ENCODE measurements at places on chromosomes 2 and 18. TPM values are rescaled to one million over a fixed set of nuclear protein-coding genes. Genes with fewer than 3 reads are reported as not detected.
A peak's percentile ranks its signal among the peaks of the same experiment; 100 is the strongest.

DNA sequence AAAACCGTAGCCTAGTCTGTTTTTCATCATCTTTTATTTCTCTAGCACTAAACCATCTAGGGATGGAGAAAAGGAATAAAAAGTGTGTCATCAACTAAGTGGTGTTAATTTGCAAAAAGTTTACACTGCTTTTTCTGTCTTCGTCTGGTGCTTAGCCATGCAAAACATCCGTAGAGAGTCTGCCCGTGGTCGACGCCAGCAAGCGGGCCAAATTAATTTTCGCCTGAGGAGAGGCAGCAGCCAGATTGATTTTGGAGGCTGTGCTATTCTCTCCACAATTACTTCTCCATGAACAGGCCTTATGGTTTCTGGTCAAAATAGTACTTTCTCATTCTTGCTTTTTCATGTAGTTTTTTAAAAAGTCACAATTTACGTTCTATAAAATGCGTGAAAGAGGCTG lies 46.3 kb downstream of the TNFRSF11A start:
- DNase-seq: no peak
- H3K4me3 ChIP-seq: no peak overlapping the region
- H3K4me1 ChIP-seq: no peaks in the 10 kb centered on the region
- H3K36me3 ChIP-seq: no peaks in the 10 kb centered on the region

DNA sequence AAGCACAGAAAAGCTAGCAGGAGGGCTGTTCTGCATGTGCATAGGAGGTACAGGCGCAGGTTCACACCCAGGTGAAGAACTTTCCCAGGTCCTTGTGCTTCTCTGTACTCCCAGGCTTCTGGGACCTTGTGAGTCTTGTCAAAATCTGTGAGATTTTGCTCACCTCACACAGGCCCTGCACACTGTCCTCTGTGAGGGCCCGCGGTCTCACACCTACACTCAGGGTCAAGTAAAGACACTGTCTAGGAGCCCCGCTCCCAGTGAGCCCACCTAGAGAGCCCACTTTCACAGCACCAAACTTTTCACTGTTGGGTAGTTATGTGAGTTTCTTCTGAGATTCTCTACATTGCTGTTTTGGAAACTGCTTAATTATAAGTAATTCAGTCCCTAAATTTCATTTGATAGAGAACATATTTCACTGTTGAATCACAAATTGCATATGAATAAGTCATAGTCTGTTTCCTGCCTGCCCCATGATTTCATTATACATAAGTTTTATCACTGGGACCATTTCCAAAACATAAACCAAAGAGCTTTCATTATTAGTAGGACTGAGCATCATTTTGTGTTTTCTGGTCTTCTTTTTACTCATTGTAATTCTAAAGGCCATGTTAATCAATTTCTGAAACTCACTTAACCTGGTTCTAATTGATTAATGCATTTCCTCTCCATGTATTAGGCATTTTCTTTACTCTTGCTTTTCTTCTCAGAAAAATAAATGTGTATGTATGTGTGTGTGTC lies 234.2 kb upstream of the SPOPL start:
- peaks cover 2% of the 10 kb centered on the region for H3K4me1 ChIP-seq
- H3K4me3 ChIP-seq: no peak overlapping the region
- no peaks in the 10 kb centered on the region for H3K36me3 ChIP-seq
- no peak overlapping the region for H3K27ac ChIP-seq

- H3K36me3 ChIP-seq: peaks cover 10% of the 10 kb centered on the region
- H3K4me3 ChIP-seq: no peak overlapping the region
- H3K27me3 ChIP-seq: no peaks in the 10 kb centered on the region
- DNase-seq: no peak
- peaks cover 27% of the 10 kb centered on the region for H3K4me1 ChIP-seq
Observed at GRCh38 chr18:8623549-8624106, 14.4 kb downstream of the RAB12 start.

EVA1A gene
- 0.68 TPM for polyA plus RNA-seq

RASGRP3 gene
- polyA plus RNA-seq: 0.68 TPM

DNA sequence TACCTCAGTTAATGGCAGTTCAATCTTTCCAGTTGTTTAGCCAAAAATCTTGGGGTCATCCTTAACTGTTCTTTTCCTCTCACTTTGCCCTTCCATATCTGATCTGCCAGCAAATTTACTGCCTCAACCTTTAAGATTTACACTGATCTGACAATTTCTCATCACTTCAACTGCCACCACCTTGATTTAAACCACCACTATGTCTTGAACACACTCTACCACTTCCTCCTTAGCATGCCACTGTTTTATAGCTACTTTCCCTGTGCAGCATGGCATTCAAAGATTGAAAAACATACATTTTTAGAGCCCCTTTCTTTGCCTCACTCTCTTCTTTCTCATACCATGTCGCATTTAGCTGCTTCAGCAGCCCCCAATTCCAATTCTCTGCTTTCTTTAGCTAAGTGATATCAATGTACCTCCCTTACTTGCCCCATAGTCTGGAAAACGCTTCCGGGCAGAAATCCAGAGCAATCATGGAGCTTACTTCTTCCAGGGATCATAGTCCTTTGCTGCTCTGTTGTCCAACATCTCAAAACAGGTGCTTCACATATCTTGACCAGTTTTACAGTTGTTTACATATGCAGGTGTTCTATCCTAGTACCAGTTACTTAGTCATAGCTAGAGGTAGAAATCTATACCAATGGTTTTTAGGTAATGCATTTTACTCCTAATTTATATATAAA lies 10.9 kb downstream of the PGAP1 start:
- no peak for DNase-seq
- peaks cover 9% of the 10 kb centered on the region for H3K36me3 ChIP-seq
- peak overlapping the region; percentile 31 for H3K4me3 ChIP-seq
- peaks cover 32% of the 10 kb centered on the region for H3K4me1 ChIP-seq

GRCh38 chr2:23385351-23385747 lies 370 bp downstream of the KLHL29 start:
- peaks cover 36% of the 10 kb centered on the region for H3K4me1 ChIP-seq
- H3K4me3 ChIP-seq: peak overlapping the region; percentile 76
- peaks cover 6% of the 10 kb centered on the region for H3K36me3 ChIP-seq
- no peak overlapping the region for H3K27ac ChIP-seq
- DNase-seq: no peak
- peaks cover 46% of the 10 kb centered on the region for H3K27me3 ChIP-seq

CGREF1 gene
- 0.40 TPM for polyA plus RNA-seq

ASNSD1 gene
- polyA plus RNA-seq: 49.4 TPM

DNA sequence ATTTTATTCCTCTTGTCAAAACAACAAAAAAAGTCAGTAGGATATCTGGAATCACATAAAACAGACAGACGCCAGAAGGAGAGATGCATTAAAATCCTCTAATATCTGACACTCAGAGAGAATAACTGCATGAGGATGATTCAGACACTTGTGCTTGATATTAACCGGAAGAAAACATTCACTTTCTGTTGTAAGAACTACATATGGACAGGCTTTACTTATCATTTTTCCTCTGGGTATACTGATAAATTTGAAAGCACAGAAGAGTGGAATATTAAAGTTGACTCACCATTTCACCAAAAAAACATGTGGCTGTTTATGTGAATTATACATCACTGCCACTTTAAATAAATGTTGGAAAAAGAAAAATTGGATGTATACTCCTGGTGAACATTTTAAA lies 589.1 kb upstream of the CDH2 start:
- H3K4me3 ChIP-seq: no peak overlapping the region
- H3K4me1 ChIP-seq: no peaks in the 10 kb centered on the region
- H3K27me3 ChIP-seq: no peaks in the 10 kb centered on the region
- no peak for DNase-seq

ANKRD30BL gene
- not detected for polyA plus RNA-seq

SPEG gene
- polyA plus RNA-seq: 3.0 TPM

CDH7 gene
- polyA plus RNA-seq: not detected

MDH1B gene
- polyA plus RNA-seq: 0.52 TPM

- H3K36me3 ChIP-seq: peaks cover 5% of the 10 kb centered on the region
- peaks cover 41% of the 10 kb centered on the region for H3K27me3 ChIP-seq
- H3K4me1 ChIP-seq: peaks cover 62% of the 10 kb centered on the region
Observed at GRCh38 chr2:63056107-63057050, 5.7 kb downstream of the OTX1 start.

GRCh38 chr18:44541781-44542180 lies 138.9 kb upstream of the SETBP1 start:
- H3K27ac ChIP-seq: no peak overlapping the region
- DNase-seq: no peak
- no peak overlapping the region for H3K4me3 ChIP-seq
- H3K36me3 ChIP-seq: no peaks in the 10 kb centered on the region
- no peaks in the 10 kb centered on the region for H3K4me1 ChIP-seq

DNA sequence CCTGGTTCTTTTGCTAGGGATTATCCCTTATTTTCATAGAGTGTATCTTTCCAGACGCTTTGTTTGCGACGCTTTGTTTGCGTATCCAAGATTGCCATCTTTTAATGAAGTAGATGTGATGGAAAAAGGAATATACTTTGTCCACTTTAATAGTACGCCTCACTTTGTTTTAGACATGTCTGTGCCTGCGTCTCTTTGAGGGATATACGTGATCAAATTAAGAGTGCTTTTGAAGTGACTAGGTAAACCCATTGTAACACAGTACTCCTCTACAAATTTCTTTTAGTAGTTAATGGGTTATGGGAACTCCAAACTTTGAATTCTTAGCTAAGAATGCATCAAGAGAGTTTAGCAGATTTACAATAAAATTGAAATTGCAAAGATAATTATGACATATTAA lies 27.9 kb downstream of the ACSL3 start:
- no peaks in the 10 kb centered on the region for H3K27me3 ChIP-seq
- H3K27ac ChIP-seq: no peak overlapping the region
- H3K4me3 ChIP-seq: no peak overlapping the region
- peaks cover 55% of the 10 kb centered on the region for H3K4me1 ChIP-seq
- H3K36me3 ChIP-seq: peaks cover 10% of the 10 kb centered on the region

DNA sequence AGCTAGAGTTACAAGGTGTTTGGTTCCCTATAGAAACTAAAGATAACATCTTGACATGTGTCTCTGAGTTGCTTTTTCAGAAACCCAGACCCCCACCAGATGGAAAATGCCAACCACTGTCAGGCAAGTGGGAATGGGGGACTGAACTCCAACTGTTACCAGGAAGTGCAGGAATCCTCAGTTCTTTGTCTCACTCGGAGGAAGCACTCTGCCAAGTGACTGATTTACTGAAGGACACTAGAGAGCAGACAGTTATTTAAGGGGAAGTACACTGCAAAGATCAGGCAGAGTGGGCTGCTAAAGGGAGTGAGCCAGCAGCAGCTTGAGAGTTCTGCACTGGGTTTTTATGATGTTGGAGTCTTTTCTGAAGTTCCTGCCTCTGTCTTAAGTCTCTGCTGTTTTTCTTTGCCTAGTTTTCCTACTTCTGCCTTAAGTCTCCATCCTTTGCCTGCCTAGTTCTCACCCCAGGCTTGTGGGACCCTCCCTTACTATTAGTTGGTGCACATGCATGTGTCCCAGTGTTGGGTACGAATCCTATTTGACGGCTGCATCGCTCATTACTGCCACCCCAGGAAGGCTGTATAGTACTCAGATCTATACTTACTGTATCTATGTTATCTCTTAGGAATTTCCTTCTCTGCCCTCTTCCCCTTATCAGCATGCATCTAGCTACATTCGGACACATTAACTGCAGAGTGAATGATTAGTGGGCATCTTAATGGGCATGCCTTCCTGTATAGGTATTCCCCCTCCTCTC lies 97.1 kb downstream of the TEX51 start:
- no peak overlapping the region for H3K4me3 ChIP-seq
- H3K36me3 ChIP-seq: no peaks in the 10 kb centered on the region
- no peak for DNase-seq
- H3K4me1 ChIP-seq: no peaks in the 10 kb centered on the region
- H3K27ac ChIP-seq: no peak overlapping the region
- H3K27me3 ChIP-seq: peaks cover 7% of the 10 kb centered on the region

RGPD6 gene
- 0.96 TPM for polyA plus RNA-seq

DNA sequence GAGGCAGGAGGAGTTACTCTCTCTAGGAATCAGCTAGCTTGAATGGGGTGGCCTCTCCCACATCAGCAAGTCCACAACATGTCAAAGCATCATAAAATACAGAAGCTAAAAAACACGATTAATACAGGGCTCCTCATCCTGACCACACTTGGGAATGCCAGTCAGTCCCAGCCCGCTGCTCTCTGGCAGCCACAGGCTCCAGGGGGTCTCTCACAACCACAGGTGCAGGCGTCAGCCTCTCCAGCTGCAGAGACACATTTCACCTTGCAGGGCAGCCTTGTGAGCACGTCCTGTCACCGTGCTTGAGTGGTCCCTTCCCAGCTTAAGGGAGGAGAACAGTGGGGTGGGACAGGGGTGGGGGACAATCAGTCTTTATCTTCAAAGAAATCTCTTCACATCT lies 137.4 kb upstream of the SH3BP4 start:
- H3K27ac ChIP-seq: no peak overlapping the region
- H3K36me3 ChIP-seq: no peaks in the 10 kb centered on the region
- no peak overlapping the region for H3K4me3 ChIP-seq
- H3K27me3 ChIP-seq: peaks cover 21% of the 10 kb centered on the region
- no peak for DNase-seq

DNA sequence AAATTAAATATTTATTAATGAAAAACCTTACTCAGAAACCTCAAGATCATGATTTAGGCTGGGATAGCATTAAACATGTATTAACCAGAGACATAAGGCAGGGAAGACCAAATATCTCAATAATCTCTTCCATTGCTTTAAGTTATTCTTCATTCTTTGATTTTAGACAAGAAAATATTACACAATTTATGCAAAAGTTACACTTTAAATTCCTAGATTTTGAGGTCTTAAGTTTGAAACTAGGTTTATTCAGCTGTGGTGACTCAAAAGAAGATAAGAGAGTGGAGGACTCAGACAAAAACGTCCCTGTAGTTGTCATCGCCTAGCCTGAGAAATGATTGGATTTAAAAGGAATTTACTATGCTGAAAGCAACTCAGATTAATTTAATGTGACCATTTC lies 1110.3 kb downstream of the DPP10 start:
- no peak overlapping the region for H3K27ac ChIP-seq
- H3K27me3 ChIP-seq: no peaks in the 10 kb centered on the region
- no peaks in the 10 kb centered on the region for H3K4me1 ChIP-seq
- no peaks in the 10 kb centered on the region for H3K36me3 ChIP-seq
- H3K4me3 ChIP-seq: no peak overlapping the region

- no peaks in the 10 kb centered on the region for H3K4me1 ChIP-seq
- no peak overlapping the region for H3K4me3 ChIP-seq
- H3K27me3 ChIP-seq: no peaks in the 10 kb centered on the region
Observed at GRCh38 chr2:236769981-236770671, 200.5 kb downstream of the ACKR3 start.

TTC27 gene
- polyA plus RNA-seq: 29.1 TPM

GRCh38 chr18:7877609-7878008 lies 310.5 kb downstream of the PTPRM start:
- no peak overlapping the region for H3K27ac ChIP-seq
- H3K27me3 ChIP-seq: no peaks in the 10 kb centered on the region
- no peaks in the 10 kb centered on the region for H3K36me3 ChIP-seq
- DNase-seq: no peak
- H3K4me3 ChIP-seq: no peak overlapping the region

DNA sequence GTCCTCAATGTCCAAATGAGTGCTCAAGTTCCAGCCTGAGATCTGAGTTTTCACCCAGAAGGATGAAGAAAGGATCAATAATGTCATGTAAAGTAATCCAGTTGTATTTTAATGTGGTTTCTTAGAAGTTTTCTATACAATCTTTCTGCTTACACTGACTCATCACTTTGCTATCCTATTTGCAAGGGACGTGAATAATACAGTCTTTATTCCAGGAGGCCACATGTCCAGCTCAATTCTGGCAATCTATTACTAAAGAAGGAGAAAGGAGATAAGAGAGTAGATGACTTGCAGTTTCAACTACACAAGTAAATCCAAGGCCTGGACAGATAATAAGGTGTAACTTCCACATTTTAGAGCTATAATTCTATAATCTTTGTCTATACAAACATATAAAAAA lies 601.1 kb upstream of the SETBP1 start:
- H3K27me3 ChIP-seq: no peaks in the 10 kb centered on the region
- no peaks in the 10 kb centered on the region for H3K36me3 ChIP-seq
- no peaks in the 10 kb centered on the region for H3K4me1 ChIP-seq
- H3K4me3 ChIP-seq: no peak overlapping the region

GRCh38 chr2:50431958-50432650 lies 599.8 kb downstream of the NRXN1 start:
- no peaks in the 10 kb centered on the region for H3K4me1 ChIP-seq
- no peak overlapping the region for H3K4me3 ChIP-seq
- H3K27me3 ChIP-seq: no peaks in the 10 kb centered on the region
